ENCODE measurements at places on chromosomes 6 and 20.

DNA sequence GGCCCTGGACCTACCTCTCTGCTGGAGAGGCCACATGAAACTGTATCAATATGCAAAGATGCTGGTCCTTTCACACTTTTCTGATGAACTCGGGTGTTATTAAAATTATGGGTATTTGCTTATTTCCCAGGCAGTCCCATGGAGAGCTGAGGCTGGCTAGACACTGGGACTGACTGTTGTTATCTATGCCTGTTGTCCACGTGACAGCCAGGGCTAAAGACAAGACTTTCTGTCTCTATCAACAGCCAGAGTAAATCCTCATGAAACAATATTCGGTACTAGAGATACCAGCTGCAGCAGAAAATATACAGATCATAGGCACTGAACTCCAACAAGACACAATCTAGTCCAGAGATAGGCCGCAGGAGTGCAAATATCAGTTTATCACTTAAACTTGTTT, 236.4 kb downstream of the FOXA2 start:
- no peak for DNase-seq

DNA sequence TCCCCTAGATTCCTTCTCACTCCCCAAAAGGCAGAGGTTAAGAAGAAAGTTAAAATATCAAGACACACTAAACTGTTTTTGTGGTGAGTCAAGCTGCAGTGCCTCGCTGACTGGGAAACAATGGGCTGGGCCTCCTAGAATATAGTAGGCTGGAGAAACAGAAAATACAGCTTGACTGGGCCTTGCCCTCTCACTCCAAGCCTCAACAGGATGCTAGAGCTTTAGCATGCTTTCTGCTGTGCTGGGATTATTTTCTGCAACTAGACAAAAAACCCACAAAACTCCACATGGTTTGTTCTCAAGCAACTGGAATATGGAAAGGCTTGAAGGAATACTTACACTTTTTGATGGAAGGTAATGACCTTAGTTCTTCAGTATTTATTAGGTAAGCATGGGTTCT, 27.9 kb downstream of the FOXO3 start:
- no peak for DNase-seq

DNA sequence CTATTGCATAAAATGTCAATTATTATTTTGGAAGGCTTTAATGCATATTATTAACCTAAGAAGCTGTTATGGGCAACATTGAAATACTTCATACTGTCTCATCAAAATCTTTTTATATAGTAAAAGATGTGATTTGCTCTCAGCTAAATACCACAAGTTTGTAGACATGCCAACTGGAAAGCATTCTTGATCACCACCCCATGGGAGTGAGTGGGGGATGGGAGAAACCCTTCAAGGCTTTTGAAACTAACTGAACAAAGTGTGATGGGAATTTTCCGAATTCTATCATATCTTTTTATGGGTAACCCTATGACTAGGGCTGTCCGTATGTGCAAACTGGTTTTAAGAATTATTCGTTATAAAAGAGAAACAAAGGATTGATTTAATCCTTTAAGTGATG, 377.3 kb upstream of the JAG1 start:
- no peak for DNase-seq

- DNase-seq: no peak
Measured at GRCh38 chr6:132675749-132676148, 16.8 kb upstream of the TAAR1 start.

DNA sequence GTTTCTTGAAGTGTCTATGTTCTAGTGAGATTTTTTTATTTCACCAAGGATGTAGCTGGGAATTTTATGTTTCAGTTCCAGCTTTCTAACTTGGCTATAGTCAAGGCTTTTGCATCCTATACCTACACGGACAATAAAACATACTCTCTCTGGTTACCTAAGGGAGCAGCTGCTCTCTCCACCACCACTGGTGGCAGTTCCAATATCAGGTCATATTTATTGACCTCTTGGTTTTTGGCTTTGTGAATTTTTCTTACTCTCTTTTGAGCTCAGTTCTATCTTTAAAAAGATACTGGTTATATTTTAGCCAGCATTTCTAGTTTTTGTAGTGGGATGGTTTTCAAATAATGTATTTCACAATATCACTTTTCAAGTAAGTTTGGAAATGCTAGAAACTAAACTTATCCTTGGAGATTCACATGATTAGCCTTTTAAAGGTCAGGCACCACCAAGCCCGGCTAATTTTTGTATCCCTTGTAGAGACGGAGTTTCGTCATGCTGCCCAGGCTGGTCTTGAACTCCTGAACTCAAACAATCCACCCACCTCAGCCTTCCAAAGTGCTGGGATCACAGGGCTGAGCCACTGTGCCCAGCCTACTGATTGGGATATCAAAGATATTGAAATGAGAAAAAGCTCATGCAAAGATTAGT, 34.7 kb upstream of the HAO1 start:
- DNase-seq: no peak

DNA sequence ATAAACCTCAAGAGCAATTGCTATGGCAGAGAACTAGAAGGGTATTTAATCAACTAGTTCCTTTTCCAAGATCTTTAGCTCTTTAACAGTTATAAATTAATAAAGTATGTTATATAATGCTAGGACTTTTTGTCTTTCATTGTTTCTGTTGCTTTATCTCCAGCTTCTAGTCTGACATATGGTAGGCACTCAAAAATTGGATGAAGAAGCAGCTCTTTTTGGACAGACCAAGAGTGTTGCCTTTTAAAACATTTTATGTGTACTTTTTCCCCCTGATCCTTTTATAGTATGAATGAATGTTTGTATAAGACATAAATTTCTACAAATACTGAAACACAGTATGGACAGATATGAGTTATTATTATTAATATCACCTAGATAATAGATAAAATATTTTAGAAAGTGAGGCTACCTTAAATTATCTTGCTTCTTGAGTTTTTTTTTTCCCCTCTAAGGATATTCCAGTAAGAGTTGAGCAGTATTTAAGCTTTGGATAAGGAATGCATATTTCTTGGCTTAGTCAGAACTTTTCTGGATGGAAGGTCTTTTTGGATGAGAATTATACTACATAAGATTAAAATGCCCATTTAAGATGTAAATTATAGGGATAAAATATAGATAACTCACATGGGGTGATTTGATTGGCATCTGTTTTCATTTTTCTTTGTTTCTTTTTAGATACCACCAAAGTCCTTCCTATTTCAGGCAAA, 16.6 kb downstream of the LAMA2 start:
- no peak for DNase-seq

DNA sequence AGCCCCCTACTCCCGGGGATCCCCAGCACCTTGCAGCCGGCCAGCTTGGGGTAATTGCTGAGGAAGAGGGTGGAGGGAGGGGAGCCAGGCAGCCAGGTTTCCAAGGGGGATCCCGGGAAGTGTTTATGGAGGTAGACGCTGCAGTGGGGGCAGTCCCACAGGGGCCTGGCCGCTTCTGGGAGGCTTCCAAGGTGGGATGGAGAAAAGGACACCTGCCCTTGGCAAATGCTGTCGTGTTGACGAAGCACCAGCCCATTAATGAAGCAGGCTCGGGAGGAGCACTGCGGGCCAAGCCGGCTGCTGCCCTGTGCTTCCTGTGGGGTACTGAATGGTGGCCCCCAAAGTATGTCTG, 82.4 kb downstream of the TMEM242 start:
- DNase-seq: no peak

- peak; percentile 75 for DNase-seq
Measured at GRCh38 chr20:3710703-3711483, 1.5 kb downstream of the SIGLEC1 start.

DNA sequence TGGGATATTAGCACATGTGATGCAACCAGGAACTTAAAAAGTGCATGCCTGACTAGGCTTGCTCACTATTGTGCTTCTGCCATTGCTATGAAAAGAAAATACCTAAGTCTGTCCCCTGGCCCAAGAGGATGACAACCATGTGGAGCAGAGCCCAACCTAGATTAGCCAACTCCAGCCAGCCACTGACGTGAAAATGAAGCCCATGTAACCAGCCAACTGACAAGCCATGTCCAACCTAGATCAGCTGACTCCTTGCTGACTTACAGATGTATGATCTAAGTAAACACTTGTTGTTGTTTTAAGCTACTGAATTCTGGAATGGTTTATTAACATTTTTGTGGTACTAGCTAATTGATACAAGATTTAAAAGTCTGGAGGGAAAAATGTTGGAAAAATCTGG, 47.5 kb downstream of the PIGU start:
- DNase-seq: no peak

DNA sequence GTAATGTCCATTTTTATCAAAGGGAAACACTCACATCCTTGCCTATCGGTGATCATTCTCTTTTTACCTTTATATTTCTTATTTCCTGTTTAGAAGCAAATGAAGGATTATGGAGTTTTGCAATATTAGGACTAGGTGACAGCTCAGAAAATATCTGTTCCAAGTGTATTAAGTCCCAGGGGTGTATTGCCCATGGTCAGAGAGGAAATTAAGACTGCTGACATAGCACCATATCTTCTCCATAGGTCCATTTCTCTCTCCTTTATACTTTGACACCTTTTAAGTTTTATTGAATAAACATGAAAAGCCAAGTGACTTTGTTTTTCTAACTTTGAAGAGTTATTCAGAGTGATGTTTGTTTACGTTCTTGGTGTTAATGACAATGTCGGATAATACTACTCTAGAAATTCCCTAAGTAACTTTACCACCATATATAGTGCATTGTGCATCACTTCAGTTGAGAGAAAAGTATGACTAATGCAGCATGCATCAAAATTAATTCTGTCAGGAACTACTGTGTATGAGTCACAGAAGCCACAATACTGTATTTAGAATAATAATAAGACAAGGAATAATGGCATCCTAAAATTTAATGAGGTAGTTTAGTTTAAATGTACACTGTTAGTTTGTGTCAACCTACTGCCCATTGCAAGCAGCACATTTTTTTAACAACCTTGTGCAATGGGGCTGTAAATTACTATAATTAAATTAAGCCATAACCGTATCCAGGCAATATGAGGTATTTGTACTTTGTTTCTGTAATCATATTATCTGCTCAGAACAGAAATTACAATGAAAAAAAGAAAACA, 474.4 kb upstream of the RNF217 start:
- no peak for DNase-seq

GRCh38 chr6:139754898-139755775, 380.7 kb upstream of the CITED2 start:
- no peak for DNase-seq

GRCh38 chr20:47711046-47711752, 74.1 kb downstream of the SULF2 start:
- no peak for DNase-seq

- DNase-seq: no peak
Measured at GRCh38 chr6:4506792-4507191, 269.4 kb upstream of the CDYL start.

DNA sequence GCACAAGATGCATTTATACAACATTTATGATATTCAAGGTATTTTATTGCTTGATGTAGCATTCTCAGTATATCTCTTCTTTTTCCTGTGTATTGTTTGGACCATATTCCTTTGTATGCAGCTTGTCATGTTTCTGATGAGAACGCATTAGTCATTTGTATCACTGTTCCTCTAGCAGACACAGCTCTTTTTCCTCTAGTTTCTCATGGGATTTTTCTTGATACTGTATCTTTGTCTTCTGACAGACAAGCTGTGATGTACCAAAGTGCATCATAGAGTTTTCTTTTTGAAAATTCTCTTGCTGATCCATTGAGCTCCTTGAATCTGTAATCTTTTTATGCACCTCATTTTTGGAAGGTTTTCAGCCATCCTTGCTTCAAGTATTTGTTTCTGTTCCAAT, 140.9 kb downstream of the SLC22A3 start:
- DNase-seq: no peak

- no peak for DNase-seq
Measured at GRCh38 chr6:33469661-33470060, 15.3 kb downstream of the ZBTB9 start.

DNA sequence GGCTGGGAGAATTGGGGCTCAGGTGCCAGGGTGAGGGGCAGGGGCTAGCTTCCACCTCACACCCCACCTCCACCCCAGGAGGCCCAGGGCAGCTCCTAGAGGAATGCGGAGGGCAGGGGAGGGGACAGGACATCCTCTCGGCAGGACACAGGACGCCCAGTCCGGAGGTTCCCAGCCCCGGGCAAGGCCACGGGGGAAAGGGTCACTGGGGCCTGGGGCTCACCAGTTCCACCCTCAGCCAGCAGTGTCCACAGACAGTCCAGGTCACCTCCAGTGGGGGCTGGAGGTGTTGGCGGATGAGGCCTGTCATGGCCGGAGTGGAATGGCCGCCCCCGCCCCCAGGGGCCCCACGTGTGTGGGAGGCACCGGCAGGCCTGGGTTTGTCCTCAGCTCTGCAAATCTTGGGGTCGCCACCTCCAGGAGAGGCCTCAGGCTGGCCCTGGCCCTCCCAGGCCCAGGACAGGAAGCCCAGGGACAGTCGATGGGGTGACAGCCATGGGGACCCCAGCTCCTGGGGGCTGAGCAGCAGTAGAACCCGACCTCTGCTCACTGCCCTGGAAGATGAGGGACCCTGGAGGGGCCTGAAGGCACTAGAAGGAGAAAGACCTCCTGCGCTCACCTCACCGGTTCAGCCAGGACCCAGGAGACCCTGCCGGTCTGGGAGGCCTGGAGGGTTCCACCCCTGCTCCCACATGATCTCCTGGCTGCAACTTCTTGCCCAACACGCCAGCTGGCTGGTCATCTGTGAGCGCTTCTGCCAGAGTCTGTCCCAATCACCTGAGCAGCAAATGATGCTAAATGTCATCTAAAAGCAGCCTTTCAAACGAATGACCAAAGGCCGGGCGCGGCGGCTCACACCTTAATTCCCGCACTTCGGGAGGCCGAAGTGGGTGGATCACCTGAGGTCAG, 13.0 kb upstream of the ABHD16B start:
- no peak for DNase-seq

GRCh38 chr20:1060985-1061384, 57.4 kb upstream of the PSMF1 start:
- DNase-seq: no peak

- DNase-seq: no peak
Measured at GRCh38 chr20:41969656-41970055, 351.5 kb upstream of the CHD6 start.

DNA sequence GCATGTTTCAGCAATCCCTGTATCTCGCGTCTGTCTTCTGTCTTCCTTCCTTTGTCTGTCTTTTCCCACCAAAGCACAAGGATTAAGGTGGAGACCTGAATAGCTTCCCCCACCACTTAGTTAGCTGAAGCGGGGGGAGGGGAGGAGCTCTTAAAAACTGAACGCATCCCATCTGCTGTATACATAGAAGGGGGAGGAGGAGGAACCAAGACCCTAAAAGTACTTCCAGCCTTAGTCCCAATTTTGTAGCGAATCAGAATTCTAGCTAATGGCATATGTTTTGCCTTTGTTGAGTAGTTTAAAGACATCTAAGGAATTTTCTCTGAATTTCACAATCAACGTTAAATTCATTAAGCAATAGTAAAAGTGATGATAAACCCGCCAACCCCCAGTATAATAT, 47.9 kb downstream of the GNAS start:
- no peak for DNase-seq

DNA sequence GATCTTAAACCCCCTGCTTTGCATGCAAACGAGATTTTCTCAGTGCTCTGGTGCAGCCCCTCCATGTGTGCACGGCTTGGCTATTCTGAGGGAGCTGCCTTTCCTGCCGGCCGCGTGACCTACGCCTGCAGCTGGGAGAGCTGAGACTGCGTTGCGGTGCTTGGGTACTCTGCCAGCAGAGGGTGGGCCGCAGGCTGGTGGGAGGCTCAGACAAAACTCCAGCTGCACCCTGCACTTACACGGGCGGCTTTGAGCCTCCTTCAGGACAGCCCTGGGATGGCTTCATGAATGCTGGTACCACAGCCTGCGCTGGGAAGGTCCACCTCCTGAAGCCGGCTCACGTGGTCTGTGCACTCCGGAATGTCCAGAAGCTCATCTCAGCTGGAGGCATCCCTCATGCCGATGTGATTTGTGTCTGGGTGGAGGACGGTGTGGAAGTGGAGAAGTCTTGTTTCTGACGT, 223.7 kb downstream of the DLL1 start:
- DNase-seq: no peak
